CD4-positive, CD25-positive, alpha-beta regulatory T cell (primary cell): ENCODE measurements at places on chromosomes 6 and 20. TPM values are rescaled to one million over a fixed set of nuclear protein-coding genes. Genes with fewer than 3 reads are reported as not detected.

Gene ADGB
- total RNA-seq: not detected

Gene SLC35D3
- total RNA-seq: 0.15 TPM

Gene DSP
- total RNA-seq: not detected

Gene GGTLC1
- not detected for total RNA-seq

Gene TCEA2
- 24.8 TPM for total RNA-seq

Gene OR11A1
- total RNA-seq: not detected

Gene HMGCLL1
- total RNA-seq: not detected

DNA sequence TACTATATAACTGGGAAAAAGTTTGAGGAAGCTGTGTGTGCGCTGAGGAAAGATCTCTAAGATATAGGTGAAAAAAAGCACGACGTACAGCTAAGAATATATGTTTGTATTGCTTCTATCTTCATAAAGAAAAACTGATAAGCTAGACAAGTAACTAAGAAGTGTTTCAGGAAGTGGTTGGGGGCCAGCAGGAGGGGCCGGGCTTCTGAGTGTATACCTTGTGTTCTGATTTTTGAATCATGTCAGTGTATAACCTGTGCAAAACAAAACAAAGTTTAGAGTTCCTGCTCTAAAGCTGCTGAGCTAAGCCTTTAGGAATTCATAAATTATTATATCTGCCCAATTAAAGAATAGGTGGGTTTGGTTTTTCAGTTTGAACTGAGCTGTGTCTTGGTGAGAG lies 7.9 kb upstream of the OSER1 start:
- DNase-seq: peak; percentile 37

DNA sequence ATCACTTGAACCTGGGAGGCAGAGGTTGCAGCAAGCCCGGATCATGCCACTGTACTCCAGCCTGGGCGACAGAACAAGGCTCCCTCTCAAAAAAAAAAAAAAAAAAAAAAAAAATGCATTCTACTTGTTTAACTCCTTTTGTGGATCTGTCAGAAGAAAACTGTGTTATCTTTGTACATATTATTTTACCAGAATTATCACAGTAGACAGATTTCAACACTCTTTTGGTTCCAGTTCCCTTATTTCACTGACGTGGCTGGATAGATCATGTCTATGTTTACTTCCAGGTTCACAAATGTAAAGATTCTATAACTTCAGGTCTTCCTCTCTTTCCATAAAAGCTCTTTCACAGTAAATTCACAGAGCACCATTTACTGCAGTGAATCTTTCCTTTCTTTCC lies 18.4 kb downstream of the NUDT3 start:
- DNase-seq: no peak

GRCh38 chr6:44001318-44002066 lies 125.8 kb downstream of the MRPL14 start:
- no peak for DNase-seq

DNA sequence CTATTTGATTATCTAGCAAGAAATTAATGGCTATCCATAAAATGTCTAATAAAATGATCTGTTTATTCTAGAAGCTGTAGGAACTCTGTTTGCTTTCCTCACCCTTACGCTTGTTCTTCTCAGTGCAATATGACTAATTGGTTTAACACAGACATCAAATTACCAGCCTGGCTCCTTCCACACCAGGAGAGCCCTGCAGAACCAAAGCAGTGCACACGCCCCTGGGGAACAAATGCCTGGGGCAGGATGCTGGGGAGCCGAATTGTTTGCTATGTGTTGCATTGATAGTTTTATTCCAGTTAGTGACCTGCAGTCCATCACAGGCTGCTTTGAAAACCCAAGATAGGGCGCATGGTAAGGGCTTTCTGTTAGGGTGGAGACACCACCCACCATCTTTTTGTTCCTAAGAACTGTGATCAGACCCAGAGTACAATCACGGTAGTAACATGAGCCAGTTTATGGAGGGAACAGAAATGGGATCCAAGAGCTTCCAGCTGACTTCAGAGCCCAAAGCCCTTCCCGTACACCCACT lies 126.4 kb upstream of the CD93 start:
- DNase-seq: no peak

- no peak for DNase-seq
Measured at GRCh38 chr20:53555081-53555480, 38.6 kb downstream of the ZNF217 start.

GRCh38 chr6:111864138-111865048 lies 8.9 kb downstream of the FYN start:
- DNase-seq: no peak

- DNase-seq: no peak
Measured at GRCh38 chr6:25481267-25481666, 170.7 kb upstream of the SCGN start.

DNA sequence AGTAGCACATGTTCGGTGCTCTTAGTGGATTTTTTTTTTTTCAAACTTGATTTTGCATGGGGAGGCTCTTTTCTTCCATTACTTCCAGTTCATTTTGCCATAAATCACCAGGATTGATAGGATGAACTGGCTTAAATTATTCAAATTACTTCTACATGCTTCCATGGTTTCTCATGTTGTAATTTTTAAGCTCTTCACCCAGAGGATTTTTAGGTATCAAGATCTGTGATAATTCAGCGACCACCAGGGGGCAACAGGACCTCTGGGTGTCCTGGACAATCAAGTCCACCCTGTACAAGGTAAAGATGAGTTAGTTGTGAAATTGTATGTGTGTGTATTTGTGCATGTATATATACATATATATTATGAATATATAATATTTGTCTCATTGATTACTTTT lies 4.2 kb upstream of the EPHA7 start:
- no peak for DNase-seq

GRCh38 chr6:41586252-41587007 lies 40.2 kb downstream of the FOXP4 start:
- DNase-seq: no peak

DNA sequence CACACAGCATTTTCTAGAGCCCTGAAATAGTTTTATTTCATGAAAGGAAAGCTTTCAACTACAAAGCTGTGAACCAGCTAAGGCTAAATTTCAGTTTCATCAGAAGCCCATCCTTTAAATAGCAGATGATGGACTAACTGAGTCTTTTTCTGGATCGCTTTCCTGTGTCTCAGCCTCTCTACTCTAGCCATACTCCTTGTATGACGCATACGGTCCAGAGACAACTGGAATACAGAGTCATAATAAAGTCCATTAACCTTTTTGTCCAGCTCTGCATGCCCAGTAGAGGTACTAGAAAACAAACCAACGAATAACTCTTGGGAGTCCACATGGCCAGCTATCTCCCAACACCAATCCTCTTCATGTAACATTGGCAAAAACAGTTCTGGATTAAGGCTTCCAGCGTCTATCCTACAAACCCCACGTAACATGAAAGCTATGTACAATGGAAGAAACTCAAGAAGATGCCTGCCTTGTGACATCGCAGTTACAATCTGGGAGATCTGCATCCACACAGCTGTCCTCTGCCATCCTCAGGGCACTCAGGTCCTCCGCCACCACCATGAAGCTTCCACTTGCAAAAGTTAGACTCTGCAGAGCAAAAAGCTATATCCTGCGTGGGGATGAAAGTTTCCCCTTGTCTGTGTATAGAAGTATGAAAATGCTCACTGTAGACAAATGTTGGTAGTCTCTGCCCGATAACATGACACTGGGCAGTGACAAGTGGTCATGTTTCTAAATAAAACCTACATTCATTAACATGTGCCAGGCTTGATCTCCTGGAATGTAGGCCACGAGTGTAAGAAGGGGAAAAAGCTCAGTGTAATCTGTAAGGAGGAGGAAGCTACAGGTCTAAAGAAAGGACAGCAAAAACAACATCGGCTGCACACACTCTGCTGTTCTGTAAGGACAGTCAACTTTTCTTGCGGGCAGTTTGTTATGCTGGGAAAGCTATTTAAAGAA lies 360.4 kb downstream of the ESR1 start:
- no peak for DNase-seq

- DNase-seq: no peak
Measured at GRCh38 chr6:101666256-101666655, 272.7 kb downstream of the GRIK2 start.

DNA sequence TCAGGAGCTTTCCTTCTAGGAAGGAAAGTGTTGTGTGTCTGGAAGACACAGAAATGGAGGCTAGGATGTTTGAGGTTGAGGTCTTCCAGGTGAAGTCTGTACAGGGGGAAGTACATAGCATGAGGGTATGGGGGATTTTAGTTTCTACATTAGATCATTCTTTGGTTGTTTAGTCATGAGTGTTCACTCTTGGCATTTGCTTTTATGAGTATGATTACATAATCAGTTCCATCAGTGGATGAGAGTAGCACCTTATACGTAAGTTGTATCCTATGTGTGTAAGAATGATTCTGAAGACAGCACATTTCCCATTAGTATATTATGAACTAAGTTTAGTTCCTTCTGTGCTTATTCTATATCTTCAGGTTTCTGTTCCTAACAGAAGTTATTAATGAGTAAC lies 1.9 kb downstream of the CDYL start:
- no peak for DNase-seq

GRCh38 chr6:20724443-20725190 lies 190.4 kb downstream of the CDKAL1 start:
- no peak for DNase-seq

- DNase-seq: peak; percentile 3
Measured at GRCh38 chr6:140744659-140745320, 1370.3 kb upstream of the CITED2 start.

- DNase-seq: no peak
Measured at GRCh38 chr6:113011389-113011788, 664.3 kb downstream of the RFPL4B start.

DNA sequence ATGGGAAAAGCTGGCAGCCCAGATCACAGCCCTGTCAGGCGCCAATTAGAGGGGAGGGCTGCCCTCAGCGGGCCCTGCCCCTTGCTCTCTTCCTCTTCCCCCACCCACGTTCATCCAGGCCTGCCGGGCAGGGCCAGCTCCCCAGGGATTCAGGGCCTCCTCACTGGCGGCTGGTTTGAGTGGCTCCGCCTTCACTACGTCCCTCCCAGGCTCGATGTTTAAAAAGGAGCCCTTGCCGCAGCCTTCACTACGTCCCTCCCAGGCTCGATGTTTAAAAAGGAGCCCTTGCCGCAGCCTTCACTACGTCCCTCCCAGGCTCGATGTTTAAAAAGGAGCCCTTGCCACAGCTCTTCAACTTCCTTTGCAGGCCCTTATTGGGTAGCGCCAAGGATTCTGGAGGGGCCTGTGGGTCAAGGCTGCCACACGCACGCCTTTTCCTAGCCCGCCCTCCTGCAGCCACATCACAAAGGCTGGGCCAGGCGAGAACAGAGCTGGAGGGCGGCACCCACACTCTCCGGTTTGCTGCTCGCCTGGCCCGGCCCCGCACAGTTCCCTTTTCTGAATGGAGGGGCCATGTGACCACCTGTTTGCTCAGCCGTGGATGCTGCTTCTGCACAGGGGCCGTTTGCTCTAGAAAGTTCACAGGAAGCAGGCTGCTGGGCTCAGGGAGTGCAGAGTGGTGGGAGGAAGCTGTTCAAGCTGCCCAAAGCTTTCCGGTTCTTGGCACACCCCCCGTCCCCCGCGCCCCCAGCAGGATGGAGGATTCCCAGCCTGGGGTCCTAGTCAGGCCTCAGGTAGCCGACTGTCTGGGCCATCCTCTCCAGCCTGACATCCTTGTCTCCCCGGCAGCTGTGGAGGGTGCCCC lies 1.6 kb downstream of the SLC17A9 start:
- peak; percentile 93 for DNase-seq

DNA sequence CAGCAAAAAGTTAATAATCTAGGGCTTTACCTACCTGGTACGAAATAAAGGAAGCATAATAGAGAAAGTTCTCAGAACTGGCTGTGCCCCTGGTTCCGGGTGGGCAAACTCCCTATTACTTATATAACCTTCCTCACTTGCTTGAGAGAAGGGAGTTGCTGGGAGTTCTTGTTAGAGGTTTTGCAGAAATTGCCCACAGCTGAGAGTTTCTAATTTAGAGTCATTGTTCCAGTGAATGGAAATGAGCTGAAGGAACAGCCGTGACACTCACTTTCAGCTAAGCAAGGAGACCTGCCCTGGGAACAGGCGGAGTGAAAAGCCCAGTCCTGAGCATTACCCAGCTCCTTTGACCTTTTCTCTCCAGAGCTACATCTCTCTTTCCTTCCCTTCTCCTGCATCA lies 594.6 kb upstream of the FLRT3 start:
- no peak for DNase-seq

GRCh38 chr20:13296070-13296469 lies 75.0 kb downstream of the ISM1 start:
- no peak for DNase-seq

GRCh38 chr20:39829256-39829655 lies 859.8 kb downstream of the MAFB start:
- DNase-seq: no peak

- no peak for DNase-seq
Measured at GRCh38 chr6:167529444-167530335, 204.8 kb downstream of the TTLL2 start.

- no peak for DNase-seq
Measured at GRCh38 chr6:39804466-39805065, 12.4 kb downstream of the DAAM2 start.

DNA sequence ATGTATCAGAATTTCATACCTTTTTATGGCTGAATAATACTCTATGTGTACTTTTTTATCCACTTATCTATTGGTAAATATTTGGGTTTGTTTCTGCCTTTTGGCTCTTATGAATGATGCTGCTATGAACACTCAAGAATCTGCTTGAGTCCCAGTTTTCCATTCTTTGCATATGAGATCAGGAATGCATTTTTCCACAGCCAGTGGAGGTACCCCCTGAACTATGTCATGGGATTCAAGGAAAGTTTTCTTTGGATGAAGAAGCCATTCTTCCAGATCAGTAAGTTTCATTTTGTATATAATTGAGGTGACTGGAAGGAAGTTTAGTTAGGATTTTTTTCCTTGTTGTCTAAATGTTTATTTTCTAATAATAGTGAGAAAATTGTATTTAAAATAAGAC lies 40.9 kb downstream of the NKX2-4 start:
- DNase-seq: no peak

DNA sequence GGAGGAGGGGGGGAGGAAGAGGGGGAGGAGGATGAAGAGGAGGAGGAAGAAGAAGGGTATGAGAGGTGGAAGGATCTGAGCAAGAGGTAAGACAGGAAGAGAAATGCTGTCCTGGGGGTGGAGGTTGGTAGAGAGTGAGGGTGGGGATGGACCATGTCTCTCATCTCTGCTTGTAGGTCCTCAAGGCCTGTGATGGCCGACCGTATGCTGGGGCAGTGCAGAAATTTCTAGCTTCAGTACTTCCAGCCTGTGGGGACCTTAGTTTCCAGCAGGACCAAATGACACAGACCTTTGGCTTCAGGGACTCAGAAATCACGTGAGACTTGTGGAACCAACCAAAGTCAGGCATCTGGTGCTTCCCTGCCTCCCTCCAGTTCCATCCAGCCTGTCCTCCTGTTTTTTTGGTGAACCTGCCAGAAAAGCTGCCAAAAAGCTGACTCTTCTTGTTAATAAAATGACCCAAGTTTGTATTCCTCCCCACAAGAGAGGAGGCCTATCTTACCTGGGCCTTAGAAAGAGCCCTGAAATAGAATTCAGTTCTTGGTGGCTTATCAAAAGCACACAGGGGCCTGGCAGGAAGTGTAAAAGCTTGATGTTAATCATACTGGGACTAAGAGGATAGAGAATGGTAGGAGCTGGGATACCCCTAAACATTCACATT lies 2.5 kb upstream of the C4A start:
- DNase-seq: no peak
